ENCODE measurements at places on chromosomes 13 and 19.

- peak; percentile 88 for DNase-seq
These were observed 28.8 kb downstream of the EPN1 start for GRCh38 chr19:55703790-55704215.

- no peak for DNase-seq
These were observed 43.7 kb upstream of the ENOX1 start for GRCh38 chr13:43830497-43830881.

- DNase-seq: no peak
These were observed 26.5 kb downstream of the C19orf47 start for GRCh38 chr19:40321566-40322270.

GRCh38 chr19:55071129-55071502 lies 4.6 kb upstream of the EPS8L1 start:
- no peak for DNase-seq

- DNase-seq: no peak
These were observed 72.8 kb downstream of the EFNB2 start for GRCh38 chr13:106462710-106463109.

GRCh38 chr19:1131718-1132551 lies 28.1 kb downstream of the GPX4 start:
- DNase-seq: peak; percentile 93
